ENCODE measurements at places on chromosomes 5 and 9.
A peak's percentile ranks its signal among the peaks of the same experiment; 100 is the strongest.

DNA sequence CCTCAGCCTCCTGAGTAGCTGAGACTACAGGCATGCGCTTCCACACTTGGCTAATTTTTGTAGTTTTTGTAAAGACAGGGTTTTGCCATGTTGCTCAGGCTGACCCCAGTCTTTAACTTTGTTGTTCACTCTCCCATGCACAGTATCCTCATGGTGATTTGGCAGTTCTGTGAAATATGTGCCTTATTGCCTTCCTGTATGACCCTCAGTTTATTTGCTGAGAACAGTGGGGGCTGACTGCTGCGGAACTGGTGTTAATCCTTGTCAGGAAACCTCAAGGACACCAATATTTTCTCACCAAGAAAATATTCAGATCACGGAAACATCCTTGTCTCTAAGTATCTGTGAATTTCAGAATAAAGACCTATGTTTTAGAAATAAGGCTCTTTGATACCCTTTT is 287.8 kb downstream of the ARRDC3 start:
- no peak for DNase-seq

DNA sequence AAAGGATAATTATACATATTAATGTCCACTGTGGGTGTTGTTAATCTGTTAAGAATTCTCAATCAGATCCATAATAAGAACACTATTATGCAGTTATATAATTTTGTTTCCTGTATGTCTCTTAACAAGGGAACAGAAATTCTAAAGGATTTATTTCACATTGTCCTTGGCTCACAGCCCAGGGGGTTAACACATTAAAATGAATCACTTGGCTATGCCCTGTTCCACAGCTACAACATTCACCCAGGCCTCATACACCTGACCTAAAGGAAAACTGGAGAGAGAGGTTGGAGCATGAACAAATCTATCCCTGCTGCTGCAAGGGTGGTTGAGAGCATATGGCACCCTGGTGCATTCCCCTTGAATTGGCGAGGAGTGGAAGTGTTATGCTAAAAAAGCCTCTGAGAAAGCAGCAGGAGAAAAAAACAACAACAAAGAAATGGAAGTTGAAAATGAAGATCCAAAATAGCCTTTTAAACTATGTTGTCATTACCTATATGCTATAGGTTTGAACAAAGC is 116.0 kb downstream of the KCNN2 start:
- DNase-seq: no peak

- no peak for DNase-seq
Measured at GRCh38 chr5:71836084-71836483, 117.0 kb downstream of the CARTPT start.

- no peak for DNase-seq
Measured at GRCh38 chr9:89969881-89970639, 365.2 kb downstream of the GADD45G start.

DNA sequence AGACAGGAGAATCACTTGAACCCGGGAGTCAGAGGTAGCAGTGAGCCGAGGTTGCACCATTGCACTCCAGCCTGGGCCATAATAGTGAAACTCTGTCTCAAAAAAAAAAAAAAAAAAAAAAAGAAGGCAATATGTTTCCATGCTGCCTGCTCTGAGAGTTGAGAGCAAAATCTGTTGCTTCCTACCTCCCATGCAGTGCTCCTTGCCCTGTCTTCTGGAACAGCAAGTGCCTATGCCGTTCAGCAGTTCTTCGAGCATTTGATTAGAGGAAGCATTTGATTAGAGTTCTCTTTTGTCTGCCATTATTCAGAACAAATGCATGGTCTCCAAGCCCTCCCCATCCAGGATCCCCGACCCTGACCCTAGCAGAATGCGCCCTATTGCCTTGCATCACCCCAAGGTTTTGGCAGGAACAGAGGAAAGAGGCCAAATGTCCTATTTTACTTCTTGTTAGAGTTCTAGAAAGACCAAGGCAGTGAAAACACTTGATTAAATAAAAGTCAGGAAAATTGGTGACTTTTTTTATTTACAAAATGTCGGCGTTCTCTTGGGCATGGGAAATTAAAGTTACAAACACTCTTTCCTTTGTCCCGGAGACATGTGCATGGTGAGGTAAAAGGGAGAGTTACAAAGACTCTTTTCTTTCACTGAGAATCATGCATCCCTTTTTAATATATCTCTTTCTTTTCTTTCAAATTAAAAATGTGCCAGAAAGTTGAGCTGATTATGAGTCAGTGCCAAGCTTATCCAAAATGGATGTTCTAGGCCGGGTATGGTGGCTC is 27.8 kb upstream of the FSD1L start:
- DNase-seq: no peak

- DNase-seq: no peak
Measured at GRCh38 chr9:128141604-128142003, 7.6 kb upstream of the LCN2 start.

- DNase-seq: no peak
Measured at GRCh38 chr9:123948286-123948685, 18.4 kb upstream of the DENND1A start.

- no peak for DNase-seq
Measured at GRCh38 chr5:179767496-179768100, 26.2 kb upstream of the LTC4S start.

GRCh38 chr5:140293849-140294100 is 9.1 kb downstream of the PFDN1 start:
- no peak for DNase-seq

GRCh38 chr9:93188426-93189368 is 4.8 kb downstream of the WNK2 start:
- no peak for DNase-seq

- peak; percentile 61 for DNase-seq
Measured at GRCh38 chr5:142720641-142721271, 34.9 kb upstream of the FGF1 start.

DNA sequence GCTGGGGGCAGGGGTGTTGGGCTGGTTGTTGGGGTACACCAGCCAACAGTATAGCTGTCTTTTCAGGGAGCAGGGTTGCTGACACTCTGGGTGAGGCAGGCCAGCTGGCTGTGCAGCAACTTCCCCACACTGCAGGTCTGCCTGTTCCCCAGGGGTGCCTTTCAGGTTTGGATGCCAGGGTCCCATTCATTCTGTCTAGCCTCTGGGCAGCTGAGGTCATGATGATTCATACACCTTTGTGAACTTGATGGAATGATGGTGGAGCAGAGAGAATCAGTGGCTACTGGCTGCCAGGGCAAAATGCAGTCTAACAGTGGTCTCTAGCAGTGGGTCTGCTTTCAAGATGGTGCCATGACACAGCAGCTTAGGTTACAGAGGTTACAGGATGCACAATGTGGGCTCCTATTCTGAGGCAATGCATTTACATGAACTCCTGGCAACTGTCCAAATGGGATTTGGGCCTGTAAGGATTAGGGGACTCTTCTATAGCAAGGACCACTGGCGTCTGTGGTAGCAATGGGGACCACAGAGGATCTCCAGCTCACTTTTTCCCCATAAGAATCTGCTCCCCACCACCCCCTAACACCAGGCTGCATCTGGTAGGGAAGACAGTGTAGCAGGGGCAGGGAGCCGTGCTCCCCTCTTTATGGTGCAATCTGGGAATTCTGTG is 103.7 kb downstream of the FEM1C start:
- no peak for DNase-seq

GRCh38 chr5:88390096-88390441 is 121.4 kb upstream of the TMEM161B start:
- no peak for DNase-seq

DNA sequence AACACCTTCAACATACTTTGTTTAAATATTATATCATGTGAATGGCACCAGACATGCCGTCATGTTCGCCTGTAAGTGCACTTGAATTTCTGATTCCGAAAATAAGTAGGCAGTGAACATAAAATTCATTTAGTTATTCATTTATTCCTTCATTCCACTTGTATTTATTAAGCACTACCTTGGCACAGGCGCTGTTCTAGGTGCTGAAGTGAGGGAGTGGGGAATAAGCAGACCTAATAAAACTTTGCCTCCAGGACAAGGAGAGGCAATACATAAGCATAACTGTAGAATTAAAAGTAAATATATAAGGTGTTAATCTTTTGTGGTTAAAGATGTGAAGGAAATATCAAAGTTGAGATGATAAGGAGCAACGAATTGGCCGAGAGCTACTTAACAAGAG is 297.4 kb downstream of the TENT4A start:
- no peak for DNase-seq

DNA sequence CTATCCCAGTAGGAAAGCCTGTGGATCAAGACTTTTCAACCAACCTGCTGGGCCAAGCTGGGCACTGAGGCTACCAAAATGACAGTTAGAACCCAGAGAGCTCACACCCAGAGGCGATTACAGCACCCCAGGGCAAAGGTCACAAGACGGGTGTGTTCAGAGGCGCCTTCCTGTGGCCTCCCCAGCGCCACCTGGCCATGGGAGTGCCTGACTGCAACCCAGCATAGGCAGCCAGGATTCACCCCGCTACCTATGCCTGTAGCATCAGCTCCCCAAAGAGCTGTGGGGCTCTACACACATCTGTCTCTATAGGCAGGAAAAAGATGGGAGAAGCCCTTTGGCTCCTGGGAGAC is 33.5 kb downstream of the PDGFRB start:
- DNase-seq: no peak

- DNase-seq: no peak
Measured at GRCh38 chr9:33044677-33045282, 19.7 kb downstream of the DNAJA1 start.

DNA sequence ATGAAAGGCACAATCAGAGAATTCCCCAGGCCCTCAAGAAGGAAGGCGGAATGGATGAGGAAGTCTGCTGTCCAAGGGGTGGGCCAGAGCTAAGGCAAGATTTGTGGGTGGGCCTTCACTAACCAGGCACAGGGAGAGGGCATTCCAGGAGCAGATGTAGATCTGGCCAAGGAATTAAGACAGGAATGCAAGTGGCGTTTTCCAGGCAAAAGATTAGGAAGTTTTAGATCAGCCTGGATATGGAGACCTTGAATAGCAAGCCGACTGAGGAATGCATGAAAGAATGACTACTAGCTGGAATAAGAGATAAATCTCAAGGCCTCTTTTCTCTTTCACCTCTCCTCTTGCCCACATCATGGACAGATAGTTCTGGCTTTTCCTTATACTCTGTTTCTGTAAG is 68.5 kb downstream of the GHR start:
- no peak for DNase-seq

DNA sequence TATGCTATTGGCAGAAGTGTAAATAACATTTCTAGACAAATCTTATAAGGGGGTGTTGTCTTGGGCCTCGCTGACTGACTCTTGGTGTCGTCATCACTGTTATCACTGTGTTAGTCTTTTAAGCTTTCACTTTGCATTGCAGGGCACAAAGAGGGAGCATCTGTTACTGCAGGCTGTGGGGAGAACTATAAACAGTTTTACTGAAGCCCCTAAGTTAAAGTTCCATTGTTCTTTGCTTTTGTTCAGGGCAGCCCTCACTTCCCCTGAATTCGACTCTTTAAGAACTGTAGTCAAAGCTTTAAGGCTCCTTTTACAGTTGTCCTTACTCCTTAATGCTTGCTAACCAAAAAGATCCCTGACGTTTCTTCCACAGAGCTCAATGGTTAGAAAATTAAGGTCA is 605.0 kb downstream of the RAB3C start:
- DNase-seq: no peak

GRCh38 chr5:158722940-158723339 is 376.8 kb downstream of the EBF1 start:
- no peak for DNase-seq

- no peak for DNase-seq
Measured at GRCh38 chr5:38725371-38725865, 120.4 kb upstream of the OSMR start.

DNA sequence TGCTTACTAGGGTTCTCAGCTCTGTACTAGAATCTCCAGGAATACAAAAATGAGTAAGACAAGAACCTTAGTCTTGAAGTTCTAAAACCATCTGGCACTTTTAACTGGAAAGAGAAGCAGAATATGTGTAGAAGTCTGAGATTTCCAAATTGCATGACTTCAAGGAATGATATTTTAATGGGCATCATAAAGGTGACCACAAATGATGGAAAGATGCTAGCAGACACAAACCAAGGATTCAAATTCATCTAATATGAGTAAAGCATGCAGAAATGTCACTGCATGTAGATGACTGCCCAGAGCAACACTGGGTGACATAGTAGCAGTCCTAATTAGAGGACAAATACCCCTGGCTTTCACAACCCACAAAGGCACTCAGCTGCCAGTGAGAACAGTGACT is 117.2 kb downstream of the RPS23 start:
- DNase-seq: no peak

DNA sequence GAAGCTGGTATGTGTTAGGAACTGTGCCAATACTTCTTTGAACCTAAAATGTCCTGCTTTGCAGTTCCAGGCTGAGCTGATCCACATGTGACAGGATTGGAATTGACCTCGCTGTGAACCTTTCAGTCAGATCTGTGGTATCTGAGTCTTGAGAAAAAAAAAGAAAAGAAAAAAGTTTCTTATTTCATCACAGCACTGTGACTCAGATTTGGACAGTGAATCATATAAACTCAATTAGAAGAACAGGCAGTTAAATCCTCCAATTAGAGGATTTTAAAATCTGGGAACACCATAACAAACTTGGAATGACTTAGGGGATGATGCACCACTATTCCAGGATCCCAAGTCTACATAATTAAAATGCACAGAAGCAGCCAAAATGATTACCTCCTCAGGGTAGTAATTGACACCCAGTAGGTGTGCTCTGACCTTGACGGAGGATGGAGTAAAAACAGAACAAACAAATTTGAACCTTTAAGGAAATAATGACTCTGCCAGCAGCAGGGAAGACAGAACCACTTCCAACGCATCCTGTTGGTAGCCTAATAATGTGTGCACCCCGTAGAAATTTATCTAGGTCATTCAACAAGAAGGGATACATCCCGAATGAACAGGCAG is 57.8 kb upstream of the RAI14 start:
- peak; percentile 66 for DNase-seq

DNA sequence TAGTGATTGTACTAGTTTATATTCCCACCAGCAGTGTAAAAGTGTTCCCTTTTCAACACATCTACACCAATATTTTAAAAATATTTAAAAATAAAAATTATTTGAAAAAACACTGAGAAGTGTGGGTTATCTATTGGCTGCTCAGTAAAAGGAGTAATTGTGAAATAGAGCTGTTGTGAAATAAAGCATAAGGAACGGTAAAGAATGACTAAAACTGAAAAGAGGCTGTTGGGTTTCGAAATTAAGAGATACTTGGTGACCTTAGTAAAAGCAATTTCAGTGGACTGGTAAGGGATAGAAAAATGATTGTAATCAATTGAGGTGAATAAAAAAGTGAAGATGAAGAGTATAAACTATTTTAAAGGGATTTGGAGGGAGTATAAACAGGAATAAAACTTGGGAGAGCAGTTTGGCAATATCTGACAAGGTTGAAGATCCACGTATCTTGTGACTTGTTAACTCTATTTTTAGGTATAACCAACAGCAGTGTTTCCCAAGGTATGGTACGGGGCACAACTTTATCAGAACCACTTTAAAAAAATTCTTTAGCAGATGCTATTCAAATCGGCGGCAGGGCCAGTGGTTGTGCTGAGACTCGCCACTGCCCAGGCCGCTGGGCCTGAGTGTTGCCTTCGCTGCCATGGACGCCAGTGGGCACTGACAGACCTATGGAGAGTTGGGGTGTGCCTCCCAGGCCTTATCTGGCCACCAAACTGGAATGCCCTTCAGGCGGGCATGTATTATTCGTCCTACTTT is 63.3 kb downstream of the TMEM38B start:
- DNase-seq: peak; percentile 4

All from skeletal muscle cell (primary cell).